ENCODE measurements at places on chromosomes 7 and 10.

- H3K27ac ChIP-seq = no peak overlapping the region
- peaks cover 3% of the 10 kb centered on the region for H3K36me3 ChIP-seq
- H3K4me3 ChIP-seq = no peak overlapping the region
- peaks cover 33% of the 10 kb centered on the region for H3K4me1 ChIP-seq
Measured at GRCh38 chr7:148621563-148621962, 31.0 kb downstream of the C7orf33 start.

DNA sequence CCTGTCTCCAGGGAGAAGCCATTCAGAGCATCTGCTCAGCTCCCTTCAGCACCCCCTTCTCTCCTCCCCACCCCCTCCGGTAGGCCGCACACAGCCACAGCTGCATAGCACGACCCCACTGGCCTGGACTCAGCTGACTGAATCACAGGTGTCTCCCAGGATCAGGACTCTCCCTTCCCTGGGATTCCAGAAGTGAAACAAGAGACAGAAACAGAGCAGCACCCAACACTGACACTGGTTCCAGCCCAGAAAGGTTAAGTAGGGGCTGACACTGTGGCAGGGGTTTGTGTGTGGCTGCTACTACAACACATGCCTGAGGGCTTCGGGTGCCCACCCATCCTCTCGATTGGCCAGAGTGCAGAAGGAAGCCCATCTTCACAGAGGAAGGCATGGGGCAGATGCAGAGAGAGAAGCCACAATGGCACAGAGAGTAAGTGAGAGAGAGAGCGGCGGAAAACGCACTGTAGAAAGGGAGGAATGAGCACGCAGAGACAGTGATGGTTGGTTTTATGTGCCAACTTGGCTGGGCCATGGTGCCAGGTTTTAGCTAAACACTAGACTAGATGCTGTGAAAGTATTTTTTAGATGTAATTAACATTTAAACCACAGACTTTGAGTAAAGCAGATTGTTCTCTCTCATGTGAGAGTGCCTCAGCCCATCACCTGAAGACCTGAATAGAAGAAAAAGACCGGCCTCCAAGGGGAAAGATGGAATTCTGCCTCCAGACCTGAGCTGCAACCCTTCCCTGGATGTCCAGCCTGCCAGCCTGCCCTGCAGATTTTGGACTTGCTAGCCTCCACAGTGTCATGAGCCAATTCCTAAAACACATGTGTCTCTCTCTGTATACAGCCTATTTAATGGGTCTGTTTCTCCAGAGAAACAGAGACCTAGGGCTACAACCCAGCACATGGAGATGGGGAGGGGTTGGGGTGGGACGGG lies 107.5 kb downstream of the GRB10 start:
- H3K27me3 ChIP-seq = peaks cover 9% of the 10 kb centered on the region
- DNase-seq = no peak
- H3K27ac ChIP-seq = no peak overlapping the region
- no peak overlapping the region for H3K4me3 ChIP-seq
- H3K36me3 ChIP-seq = no peaks in the 10 kb centered on the region
- peaks cover 20% of the 10 kb centered on the region for H3K4me1 ChIP-seq

- no peak for DNase-seq
- H3K36me3 ChIP-seq = no peaks in the 10 kb centered on the region
- H3K27me3 ChIP-seq = no peaks in the 10 kb centered on the region
- no peak overlapping the region for H3K4me3 ChIP-seq
- peaks cover 38% of the 10 kb centered on the region for H3K4me1 ChIP-seq
- H3K27ac ChIP-seq = no peak overlapping the region
Measured at GRCh38 chr7:27895551-27895950, 155.6 kb downstream of the TAX1BP1 start.

GRCh38 chr10:60898321-60898720 lies 45.7 kb downstream of the RHOBTB1 start:
- H3K27me3 ChIP-seq = no peaks in the 10 kb centered on the region
- H3K36me3 ChIP-seq = no peaks in the 10 kb centered on the region
- H3K27ac ChIP-seq = no peak overlapping the region
- no peaks in the 10 kb centered on the region for H3K4me1 ChIP-seq

- no peak for DNase-seq
- H3K4me1 ChIP-seq = no peaks in the 10 kb centered on the region
- H3K27ac ChIP-seq = no peak overlapping the region
- no peaks in the 10 kb centered on the region for H3K36me3 ChIP-seq
- H3K4me3 ChIP-seq = no peak overlapping the region
Measured at GRCh38 chr7:47819607-47819920, 128.7 kb downstream of the PKD1L1 start.

DNA sequence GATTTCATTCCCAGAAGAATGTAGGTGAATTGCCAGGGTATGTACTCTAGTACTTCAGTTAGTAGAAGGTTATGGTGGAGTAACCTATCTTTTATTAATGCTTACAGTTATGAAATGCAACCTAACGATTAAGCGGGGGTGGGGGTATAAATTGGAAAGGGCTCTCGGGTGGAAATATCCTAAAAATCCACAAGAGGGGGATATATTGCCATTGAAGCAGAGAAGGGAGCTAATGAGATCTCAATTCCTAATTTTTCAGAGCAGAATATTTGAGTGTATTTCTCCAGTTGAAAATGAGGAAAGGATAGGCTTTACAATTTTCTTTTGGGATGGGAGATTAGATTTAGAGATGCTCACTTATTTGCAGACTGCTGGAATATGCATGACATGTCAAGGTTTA lies 90.8 kb downstream of the DNAJB9 start:
- no peak overlapping the region for H3K4me3 ChIP-seq
- no peaks in the 10 kb centered on the region for H3K36me3 ChIP-seq
- H3K27me3 ChIP-seq = no peaks in the 10 kb centered on the region

- no peaks in the 10 kb centered on the region for H3K36me3 ChIP-seq
- DNase-seq = no peak
Measured at GRCh38 chr7:157519798-157520244, 183.0 kb downstream of the DNAJB6 start.

GRCh38 chr7:98120559-98120958 lies 13.9 kb downstream of the LMTK2 start:
- H3K27me3 ChIP-seq = peaks cover 5% of the 10 kb centered on the region
- no peak overlapping the region for H3K27ac ChIP-seq
- DNase-seq = no peak
- H3K4me1 ChIP-seq = no peaks in the 10 kb centered on the region

DNA sequence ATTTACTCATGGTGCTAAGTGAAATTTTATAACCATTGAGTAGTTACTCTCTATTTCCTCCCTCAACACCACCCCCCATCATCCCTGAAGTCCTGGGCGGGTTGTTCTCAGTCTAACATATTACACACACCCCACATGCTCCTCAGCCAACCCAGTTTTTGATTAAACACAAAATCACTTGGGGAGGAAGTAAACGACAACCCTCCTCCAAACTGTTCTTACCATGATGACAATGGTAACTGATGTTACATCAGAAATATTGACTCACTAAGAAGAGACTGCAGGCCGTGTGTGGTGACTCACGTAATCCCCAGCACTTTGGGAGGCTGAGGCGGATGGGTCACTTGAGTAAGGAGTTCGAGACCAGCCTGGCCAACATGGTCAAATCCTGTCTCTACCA lies 44.2 kb downstream of the RAB11FIP2 start:
- H3K4me3 ChIP-seq = no peak overlapping the region
- DNase-seq = no peak
- peaks cover 33% of the 10 kb centered on the region for H3K36me3 ChIP-seq
- H3K27me3 ChIP-seq = no peaks in the 10 kb centered on the region

- peaks cover 19% of the 10 kb centered on the region for H3K27me3 ChIP-seq
- peak; percentile 40 for DNase-seq
- H3K4me3 ChIP-seq = no peak overlapping the region
Measured at GRCh38 chr7:143205560-143206293, 16.1 kb upstream of the TAS2R40 start.

DNA sequence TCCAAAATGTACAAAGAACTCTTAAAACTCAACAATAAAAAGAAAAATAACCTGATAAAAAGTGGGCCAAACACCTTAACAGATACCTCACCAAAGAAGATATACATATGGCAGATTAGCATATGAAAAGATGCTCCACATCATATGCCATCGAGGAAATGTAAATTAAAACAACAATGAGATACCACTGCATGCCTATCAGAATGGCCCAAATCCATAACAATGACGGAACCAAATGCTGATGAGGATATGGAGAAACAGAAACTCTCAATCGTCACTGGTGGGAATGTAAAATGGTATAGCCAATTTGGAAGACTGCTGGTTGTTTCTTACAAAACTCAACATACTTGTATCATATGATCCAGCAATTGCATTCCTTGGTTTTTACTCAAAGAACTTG lies 319.9 kb downstream of the PHTF2 start:
- H3K36me3 ChIP-seq = no peaks in the 10 kb centered on the region
- H3K4me3 ChIP-seq = no peak overlapping the region
- peaks cover 2% of the 10 kb centered on the region for H3K27me3 ChIP-seq
- no peaks in the 10 kb centered on the region for H3K4me1 ChIP-seq

- no peak for DNase-seq
- no peaks in the 10 kb centered on the region for H3K36me3 ChIP-seq
- no peak overlapping the region for H3K4me3 ChIP-seq
- no peaks in the 10 kb centered on the region for H3K4me1 ChIP-seq
Measured at GRCh38 chr10:65017523-65017922, 1496.3 kb downstream of the REEP3 start.

- peaks cover 10% of the 10 kb centered on the region for H3K27me3 ChIP-seq
- DNase-seq = no peak
- peaks cover 6% of the 10 kb centered on the region for H3K4me1 ChIP-seq
- H3K4me3 ChIP-seq = no peak overlapping the region
Measured at GRCh38 chr7:151524845-151525244, 5.2 kb upstream of the RHEB start.

- no peak overlapping the region for H3K4me3 ChIP-seq
- no peak for DNase-seq
- H3K27me3 ChIP-seq = no peaks in the 10 kb centered on the region
Measured at GRCh38 chr7:158730383-158731346, 26.1 kb upstream of the NCAPG2 start.

DNA sequence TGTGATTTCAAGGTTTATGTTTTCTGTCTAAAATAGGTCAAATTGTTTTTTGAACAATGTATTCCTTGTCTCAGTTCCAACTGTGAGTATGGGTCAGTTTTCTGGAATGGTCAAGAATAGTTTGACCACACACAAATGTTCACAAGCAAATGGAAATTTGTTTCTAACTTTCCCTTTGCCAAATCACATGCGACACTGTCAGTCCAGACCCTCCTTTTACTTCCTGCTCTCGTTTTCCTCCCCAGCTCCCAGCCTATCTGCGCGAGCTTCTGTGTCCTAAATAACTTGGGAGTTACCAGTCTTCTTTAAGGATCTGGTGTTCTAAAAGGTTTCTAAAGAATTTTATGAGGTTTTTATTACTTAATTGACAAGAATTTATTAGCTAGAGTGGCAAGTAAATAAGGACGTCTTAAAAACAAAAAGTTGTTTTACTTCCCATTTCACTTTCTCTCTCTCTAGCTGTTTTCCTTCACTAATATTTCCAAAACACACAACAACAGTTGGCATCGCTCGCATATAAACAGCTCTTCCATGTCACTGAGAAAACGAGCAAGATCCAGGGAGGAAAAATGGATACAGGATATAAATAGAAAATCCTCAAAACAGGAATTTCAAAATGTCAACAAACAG lies 266.1 kb upstream of the KLF6 start:
- H3K4me1 ChIP-seq = peaks cover 5% of the 10 kb centered on the region
- peaks cover 5% of the 10 kb centered on the region for H3K36me3 ChIP-seq
- H3K27ac ChIP-seq = no peak overlapping the region
- no peak overlapping the region for H3K4me3 ChIP-seq
- DNase-seq = no peak

DNA sequence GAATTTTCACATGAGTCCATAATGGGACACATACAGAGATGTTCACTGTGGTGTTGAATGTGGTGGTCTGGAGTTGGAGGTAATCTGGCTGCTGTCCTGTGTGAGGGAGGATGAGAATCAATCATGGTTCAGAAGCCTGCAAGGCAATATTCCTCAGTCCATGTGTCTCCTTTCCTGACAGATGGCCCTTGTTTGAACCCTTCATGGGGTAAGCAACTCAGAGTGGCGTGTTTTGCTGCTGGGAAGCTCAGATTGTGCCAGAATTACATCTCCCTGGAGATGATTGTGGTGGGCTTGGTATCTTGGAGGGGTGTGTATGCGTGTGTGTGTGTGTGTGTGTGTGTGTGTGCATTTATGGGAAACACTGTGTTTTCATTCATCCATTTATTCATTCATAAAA lies 44.5 kb upstream of the COMTD1 start:
- no peak for DNase-seq
- no peak overlapping the region for H3K27ac ChIP-seq
- no peaks in the 10 kb centered on the region for H3K36me3 ChIP-seq
- peaks cover 25% of the 10 kb centered on the region for H3K27me3 ChIP-seq

GRCh38 chr7:99123571-99124033 lies 20.3 kb downstream of the SMURF1 start:
- H3K4me3 ChIP-seq = no peak overlapping the region
- no peak overlapping the region for H3K27ac ChIP-seq
- no peak for DNase-seq
- H3K4me1 ChIP-seq = peaks cover 21% of the 10 kb centered on the region
- peaks cover 17% of the 10 kb centered on the region for H3K36me3 ChIP-seq

DNA sequence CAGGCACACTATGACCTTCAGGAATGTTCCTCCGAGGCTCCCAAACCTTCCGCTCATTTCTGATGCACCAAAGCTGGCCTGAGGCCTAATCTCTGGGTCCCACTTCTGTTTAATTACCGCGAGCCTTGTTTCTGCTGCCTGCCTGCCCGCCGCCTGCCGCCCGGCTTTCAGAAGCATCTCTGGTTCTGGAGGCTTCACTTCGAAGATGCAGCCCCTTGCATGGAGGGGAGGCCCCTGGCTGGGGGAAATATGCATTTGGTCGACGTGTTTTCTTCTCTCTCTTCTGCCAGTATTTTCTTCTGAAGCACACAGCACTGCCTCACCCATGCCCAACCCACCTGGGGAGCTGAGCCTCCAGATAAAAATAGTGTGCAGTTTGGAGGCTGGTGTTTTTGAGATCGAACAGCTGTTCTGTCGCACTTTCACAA lies 166.9 kb downstream of the PAXIP1 start:
- H3K36me3 ChIP-seq = no peaks in the 10 kb centered on the region
- no peak overlapping the region for H3K27ac ChIP-seq
- no peaks in the 10 kb centered on the region for H3K27me3 ChIP-seq
- no peaks in the 10 kb centered on the region for H3K4me1 ChIP-seq
- no peak overlapping the region for H3K4me3 ChIP-seq
- no peak for DNase-seq

GRCh38 chr10:31657434-31657872 lies 271.2 kb downstream of the ARHGAP12 start:
- no peaks in the 10 kb centered on the region for H3K4me1 ChIP-seq
- no peak overlapping the region for H3K27ac ChIP-seq
- no peaks in the 10 kb centered on the region for H3K36me3 ChIP-seq
- H3K27me3 ChIP-seq = peaks cover 12% of the 10 kb centered on the region
- DNase-seq = no peak
